GM23338 (cell line): ENCODE measurements at places on chromosomes 5 and 9.

DNA sequence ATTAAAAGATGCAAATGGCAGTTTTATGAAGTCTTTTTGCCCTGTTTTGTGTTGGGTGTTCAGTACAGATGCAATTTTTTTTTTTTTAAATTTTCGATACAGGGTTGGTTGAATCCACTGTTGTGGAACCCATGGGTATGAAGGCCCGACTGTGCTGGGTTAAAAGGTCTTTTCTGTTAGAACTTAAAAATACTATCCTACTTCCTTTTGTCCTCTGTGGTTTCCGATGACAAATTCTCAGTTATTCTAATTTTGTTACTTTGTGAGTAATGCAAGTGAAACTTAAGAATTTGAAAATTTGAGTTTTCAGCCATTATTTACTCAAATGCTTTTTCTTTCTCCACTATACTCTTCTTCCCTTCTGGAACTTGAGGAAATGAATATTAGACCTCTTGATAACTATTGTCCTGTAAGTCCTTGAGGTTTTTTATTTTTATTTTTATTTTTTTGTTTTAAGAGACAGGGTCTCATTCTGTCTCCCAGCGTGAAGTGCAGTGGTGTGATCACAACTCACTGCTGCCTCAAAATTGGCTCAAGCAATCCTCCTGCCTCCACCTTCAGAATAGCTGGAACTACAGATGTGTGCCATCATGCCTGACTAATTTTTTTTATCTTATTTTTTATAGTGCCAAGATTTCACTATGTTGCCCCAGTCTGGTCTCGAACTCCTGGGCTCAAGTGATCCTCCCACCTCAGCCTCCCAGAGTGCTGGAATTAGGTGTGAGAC is 67.5 kb downstream of the ZCCHC7 start:
- DNase-seq, result no peak

DNA sequence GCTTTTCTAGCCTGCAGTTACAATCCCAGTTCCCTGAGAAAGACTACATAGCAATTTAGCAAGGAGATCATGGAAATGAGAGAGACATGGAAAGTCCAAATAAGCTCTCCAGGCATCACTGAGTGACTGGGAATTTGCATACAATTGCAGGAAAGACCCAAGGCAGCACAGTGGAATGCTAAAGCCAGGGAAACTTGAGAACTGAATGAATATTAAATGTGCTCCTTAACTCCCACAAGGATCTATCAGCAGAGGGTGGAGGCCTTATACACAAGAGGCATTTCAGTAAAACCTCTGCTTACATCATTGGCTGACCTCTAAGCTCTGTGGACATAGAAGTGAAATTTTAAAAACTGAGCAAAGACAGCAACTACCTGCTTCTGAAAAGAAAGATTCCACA is 355.6 kb upstream of the DAB2 start:
- DNase-seq, result peak; percentile 49

DNA sequence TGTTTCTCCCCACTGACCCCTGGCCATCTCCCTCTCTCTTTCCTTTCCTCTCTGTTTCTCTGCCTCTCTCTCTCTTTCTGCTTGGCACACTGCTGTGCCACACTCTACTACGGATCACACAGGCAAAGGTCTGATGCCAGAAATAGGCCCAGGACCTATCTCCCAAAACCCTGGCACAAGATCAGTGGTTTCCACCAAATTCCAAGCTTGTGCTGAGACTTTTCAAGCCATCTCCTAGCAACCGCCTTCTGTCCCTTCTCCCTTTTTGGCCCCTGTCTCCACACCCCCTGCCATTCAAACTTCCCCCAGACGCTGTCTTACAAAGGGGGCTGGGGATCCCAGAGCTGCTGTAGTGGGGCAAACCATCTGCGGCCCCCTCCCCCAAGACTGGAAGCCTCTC is 38.5 kb upstream of the RARS1 start:
- DNase-seq, result no peak

DNA sequence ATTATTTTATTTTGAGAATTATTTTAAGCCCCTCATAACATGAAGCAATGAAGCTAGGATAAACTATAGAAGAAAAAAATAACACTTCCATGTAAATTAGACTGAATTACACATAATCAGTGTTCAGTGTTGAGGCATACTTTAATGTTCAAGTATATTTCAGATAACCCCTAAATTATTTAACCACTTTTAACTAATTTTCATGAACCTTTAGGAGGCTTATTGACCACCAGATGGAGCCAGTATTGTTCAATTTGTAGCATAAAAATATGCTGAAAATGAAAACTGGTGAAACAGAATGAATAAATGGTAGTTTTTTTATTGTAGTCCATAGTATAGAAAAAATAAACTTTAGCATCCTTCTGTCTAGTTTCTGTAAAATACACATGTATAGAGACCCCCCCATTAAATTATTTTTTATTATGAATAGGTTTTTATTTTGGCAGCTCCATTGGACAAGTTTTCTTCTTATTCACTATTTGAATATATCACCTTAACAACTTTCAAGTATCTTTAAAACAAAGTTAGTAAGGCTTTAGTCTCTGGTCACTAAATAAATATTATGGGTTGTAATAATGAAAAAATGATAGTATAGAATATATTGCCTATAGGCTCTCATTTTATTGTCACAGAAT is 190.1 kb downstream of the CWC27 start:
- DNase-seq, result peak; percentile 22

DNA sequence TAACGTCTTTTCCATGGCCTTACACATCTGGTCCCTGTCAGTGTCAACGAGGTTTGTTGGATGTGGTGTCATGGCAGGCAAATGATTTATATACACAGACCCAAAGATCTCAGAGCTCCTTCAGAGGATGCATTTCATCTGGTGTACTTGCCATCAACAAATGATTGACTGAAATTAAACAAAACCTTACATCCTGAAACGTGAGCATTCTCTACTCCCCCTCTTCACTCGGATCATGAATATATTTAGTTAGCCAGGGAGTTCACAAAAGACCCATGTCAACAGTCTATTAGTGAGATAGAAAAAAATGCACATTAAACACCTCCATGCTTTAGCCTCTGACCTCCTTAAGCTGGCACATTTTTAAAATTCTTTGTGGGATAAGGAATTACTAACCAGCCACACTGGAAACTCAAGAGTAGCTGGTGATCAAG is 215.6 kb downstream of the EFNA5 start:
- DNase-seq, result no peak

DNA sequence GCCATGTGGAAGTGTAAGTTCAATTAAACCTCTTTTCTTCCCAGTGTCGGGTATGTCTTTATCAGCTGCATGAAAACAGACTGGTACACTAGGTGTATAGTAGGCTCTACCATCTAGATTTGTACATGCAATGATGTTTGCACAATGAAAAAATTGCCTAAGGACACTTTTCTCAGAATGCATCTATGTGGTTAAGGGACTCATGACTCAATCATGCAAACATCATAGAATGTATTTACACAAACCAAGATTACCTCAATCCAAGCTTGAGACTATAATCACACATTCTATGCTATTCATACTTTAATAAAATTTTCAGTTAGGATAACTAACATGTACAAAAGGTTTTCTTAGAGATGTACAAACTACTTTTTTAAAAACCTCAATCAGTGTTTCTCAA is 1164.5 kb downstream of the CDH12 start:
- DNase-seq, result no peak

- no peak for DNase-seq
Measured at GRCh38 chr5:143752165-143752850, 59.7 kb upstream of the HMHB1 start.

- no peak for DNase-seq
Measured at GRCh38 chr5:176742246-176743105, 67.9 kb upstream of the UNC5A start.

DNA sequence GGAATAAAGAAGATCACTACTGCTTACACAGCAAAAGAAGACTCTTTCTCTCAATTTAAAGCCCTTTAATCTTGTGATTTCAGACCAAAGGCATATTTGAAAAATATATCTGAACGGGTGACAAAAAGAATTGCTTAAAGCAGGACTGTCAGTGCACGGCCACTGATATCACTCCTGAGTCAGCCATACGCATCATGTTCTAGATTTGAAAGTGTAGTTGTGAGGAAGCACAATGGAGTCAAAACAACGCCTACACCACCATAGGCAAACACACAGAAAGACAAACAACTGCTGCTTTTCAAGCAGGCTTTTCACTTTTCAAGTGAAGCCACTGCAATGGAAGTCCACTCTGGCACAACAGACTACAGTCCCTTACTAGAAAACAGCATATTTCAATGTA is 141.7 kb downstream of the AUH start:
- no peak for DNase-seq

- DNase-seq, result no peak
Measured at GRCh38 chr5:177445917-177446199, 756 bp upstream of the PRR7 start.

GRCh38 chr9:95005278-95006143 is 279.0 kb downstream of the AOPEP start:
- DNase-seq, result peak; percentile 39

DNA sequence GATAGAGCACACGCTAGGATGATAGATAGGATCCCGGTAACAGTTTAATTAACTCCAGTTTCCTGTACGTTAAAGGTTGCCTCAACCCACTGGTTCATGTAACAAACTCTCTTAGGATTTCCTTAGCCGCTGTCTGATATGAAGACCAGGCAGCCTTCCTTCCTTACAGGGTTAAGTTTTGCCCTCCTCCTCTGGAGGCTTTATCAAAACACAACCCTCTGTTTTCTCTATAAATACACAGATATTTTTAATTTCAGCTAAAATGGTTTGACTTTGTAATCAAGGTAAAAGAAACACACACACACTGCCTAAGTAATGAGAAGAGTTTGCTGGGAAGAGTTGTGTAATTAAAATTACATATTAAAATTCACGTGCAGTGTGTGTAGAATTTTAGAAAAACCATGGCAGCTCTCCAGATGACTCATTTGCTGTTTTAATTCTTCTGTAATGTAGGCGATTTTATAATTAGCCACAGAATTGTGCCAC is 369.8 kb downstream of the CSNK1G3 start:
- no peak for DNase-seq
